Hematopoietic multipotent progenitor cell treated with erythropoietin and hydrocortisone succinate and interleukin-3 and kit ligand, for 4 days (in vitro differentiated cells): ENCODE measurements at places on chromosomes 2 and 18.

- no peak for DNase-seq
Observed at GRCh38 chr2:218607436-218608115, at the start of gene PLCD4. TSS of gene PLCD4 (plus strand) at chr2:218607899. CDS start at chr2:218615740, 7,841 bp downstream.

- no peak for DNase-seq
Observed at GRCh38 chr18:62914871-62915392, 199.6 kb downstream of the PHLPP1 start.

DNA sequence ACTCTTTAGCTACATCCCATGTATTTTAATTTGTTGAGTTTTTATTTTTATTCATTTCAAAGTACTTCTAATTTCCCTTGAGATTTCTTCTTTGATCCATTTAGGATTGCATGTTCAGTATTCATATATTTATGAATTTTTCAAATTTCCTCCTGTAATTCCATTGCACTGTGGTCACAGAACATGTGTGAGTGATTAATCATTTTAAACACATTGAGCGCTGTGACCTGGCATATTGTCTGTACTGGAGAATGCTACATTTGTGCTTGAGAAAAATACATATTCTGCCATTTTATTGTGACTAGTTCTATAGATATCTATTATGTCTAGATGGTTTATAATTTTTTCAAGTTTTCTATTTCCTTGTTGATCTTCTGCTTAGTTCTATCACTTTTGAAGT lies 353.7 kb downstream of the RAD51AP2 start:
- no peak for DNase-seq

GRCh38 chr18:13496691-13497281 lies 229.6 kb downstream of the FAM210A start:
- DNase-seq, result no peak

DNA sequence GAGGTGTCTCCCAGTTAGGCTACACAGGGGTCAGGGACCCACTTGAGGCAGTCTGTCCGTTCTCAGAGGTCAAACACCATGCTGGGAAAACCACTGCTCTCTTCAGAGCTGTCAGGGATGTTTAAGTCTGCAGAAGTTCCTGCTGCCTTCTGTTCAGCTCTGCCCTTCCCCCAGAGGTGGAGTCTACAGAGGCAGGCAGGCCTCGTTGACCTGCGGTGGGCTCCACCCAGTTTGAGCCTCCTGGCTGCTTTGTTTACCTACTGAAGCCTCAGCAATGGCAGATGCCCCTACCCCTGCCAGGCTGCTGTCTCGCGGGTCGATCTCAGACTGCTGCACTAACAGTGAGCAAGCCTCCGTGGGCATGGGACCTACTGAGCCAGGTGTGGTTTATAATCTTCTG lies 346.3 kb downstream of the CELF4 start:
- no peak for DNase-seq

DNA sequence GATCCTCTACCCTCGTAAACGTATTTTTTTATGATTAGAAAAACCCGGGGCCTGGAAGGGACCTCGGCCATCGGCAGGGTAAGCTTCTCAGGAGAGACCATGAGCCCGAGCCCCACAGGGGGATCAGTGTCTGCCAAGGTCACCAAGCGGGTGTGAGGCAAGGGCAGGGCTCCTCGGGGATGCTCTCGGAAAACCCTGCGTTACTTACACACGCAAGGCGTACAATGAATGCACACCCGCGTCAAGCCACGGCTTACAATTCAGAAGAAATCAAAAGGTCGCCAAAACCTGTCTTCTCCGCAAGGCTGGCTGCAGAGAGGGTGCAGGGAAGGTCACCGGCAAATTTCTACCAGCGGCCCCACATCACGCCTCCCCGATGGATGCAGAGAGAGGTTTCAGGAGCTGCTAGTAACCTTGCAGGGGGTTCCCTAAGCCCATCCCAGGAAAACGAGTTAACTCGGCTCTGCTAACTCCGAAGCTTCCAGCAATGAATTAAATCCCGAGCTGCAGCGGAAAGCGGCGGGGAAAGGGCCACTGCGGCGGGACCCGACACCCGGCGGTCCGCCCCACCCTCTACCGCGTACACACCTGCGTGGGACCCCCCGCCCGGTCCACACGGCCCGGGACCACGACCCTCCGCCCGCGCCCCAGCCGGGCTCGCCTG lies 638 bp downstream of the ST3GAL5 start:
- DNase-seq, result peak; percentile 39

DNA sequence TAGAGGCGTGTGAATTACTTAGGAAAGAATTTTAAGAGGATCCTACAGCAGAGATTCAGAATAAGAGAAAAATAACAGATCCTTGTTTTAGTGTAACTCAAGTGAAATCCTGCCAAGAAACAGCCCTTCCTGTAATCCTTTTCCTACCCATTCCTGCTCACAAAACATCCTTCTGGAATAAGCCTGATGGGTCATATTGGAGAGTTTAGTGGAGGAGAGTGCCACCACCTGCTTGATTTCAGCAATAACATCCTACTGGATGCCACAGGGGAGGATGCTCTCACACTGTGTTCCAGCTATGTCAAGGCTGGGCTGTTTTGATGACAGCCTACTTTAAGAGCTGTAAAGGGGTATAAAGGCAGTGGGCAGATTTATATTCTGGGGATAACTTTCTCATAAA lies 54.8 kb upstream of the CCDC178 start:
- peak; percentile 4 for DNase-seq

DNA sequence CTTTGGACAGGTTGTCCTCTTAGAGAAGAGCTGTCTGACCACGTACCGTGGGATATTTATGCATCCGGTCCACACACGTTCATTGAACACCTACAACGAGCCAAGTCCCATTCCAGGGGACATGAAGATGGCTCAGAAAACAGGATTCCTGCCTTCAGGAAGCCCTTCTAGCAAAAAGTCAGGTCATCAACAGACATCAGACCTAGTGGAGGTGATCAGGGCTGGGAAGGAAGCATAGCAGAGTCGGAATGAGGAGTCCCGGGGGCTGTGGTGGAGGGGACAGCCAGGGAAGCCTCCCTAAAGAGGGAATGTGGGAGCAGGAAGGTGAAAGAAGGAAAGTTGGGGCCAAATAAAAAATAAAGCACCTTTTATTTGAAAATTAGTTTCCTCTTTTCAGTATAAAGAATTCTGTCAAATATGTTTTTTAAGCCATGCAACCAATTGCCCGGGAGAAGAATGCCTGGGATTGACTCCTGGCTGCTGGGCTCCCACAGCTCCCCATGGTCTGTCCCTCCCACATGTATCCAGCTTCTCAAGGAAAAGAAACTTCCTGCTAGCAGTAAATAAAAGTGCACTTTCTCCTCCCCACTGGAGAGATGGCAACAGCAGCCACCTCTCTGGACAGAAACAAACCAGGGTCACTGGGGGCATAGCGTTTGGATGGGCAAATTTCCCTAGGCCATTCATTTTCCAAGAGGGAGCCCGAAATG lies 144.8 kb downstream of the SMAD7 start:
- DNase-seq, result no peak

DNA sequence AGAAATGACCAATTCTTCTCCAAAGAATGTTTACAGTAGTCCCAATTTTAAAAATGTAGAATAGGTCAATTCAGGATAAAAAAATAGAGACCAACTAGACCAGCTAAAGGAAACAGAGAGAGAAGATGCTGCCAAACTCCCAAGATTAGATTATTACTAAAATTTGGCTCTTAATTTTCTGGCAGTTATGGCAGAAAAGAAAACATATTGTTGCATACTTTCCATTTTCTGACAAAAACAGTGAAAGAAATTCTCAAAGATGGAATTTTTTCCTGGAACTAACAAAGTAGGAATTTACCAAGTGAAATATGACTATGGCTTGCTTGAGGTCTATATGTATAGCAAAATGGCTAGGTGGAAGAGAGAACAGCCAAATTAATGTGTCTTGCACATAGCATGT lies 138.3 kb upstream of the STK17B start:
- no peak for DNase-seq

DNA sequence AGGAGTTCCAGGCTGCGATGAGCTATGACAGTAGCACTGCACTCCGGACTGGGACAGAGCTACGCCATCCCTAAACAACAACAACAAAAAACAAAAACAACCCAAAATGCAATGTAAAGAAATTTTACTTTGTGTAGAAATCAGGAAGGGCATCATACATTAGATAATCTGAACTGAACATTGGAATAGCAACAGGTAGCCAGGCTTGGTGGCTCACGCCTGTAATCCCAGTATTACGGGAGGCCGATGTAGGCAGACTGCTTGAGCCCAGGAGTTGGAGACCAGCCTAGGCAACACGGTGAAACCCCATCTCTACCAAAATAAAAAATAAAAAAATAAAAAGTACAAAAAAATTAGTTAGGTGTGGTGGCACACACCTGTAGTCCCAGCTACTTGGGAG lies 2.1 kb upstream of the PNO1 start:
- DNase-seq, result no peak

GRCh38 chr18:52670896-52671295 lies 330.9 kb downstream of the DCC start:
- peak; percentile 13 for DNase-seq

- no peak for DNase-seq
Observed at GRCh38 chr2:106956879-106957278, 70.9 kb upstream of the ST6GAL2 start.

DNA sequence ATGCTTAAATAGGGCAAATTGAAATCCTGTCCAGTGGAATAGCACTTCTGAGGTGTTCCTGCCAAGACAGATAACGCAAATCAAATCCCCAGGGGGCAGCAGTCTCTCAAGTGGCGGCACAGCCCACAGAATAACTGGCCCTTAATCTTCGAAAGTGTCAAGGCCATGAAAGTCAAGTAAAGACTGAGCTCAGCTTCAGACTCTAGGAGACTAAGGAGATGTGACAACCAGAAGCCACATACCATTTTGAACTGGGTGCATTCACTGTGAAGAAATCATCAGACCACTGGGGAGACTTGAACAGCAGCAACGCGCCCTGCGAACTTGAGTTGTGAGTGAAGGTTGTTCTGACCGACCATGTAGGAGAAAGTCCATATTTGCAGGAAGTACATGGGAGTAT lies 66.0 kb upstream of the ASAP2 start:
- DNase-seq, result peak; percentile 20

DNA sequence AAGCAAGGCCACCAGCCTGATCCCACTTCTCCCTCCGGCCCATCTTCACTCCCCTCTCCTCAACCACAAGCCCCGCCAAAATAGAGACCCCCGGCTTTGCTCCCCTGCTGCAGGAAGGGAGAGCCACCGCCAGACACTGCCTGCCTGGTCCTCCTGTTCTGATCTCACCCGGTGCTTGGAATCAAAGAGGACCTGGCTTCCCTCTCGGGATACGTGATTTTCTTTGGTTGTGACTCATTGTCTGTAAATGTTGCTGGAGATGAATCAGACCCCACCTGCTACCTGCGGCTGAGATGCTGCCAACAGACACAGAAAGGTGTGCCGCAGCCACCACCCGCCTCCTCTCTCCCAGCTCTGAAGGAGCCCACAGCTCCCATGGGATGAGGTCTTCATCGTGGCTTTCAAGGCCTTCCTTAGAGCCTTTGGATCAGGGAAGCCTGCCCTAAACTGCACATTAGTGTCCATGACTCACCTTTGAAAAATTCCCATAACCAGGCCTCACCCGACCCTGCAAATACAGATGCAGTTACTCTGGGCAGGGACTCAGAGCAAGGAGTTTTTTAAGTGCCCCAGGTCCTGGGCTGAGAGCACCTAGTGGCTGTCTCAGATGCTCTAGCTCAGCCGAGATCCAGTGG lies 79.4 kb upstream of the ZNF532 start:
- no peak for DNase-seq

GRCh38 chr18:56377231-56377630 lies 261.2 kb downstream of the TXNL1 start:
- DNase-seq, result no peak

GRCh38 chr2:24265212-24265611 lies 90.4 kb downstream of the FAM228A start:
- DNase-seq, result no peak

DNA sequence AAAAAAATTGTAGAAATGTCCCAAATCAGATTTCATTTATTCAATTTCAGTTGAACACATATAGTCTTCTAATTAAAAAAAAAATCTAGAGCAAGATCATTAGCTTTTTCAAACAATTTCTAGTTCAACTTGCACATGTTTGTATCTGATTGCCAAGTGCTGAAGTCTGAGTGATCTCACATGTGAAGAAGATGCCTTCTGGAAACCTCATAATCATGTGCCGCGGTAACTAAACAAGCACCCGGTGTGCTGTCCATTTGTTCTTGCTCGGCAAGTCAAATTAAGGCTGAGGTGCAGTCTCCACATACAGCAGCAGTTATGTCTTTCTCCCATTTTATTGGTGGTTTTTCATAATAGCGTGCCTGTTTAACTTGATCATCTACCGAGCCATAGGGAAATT lies 18.7 kb downstream of the CABLES1 start:
- no peak for DNase-seq

DNA sequence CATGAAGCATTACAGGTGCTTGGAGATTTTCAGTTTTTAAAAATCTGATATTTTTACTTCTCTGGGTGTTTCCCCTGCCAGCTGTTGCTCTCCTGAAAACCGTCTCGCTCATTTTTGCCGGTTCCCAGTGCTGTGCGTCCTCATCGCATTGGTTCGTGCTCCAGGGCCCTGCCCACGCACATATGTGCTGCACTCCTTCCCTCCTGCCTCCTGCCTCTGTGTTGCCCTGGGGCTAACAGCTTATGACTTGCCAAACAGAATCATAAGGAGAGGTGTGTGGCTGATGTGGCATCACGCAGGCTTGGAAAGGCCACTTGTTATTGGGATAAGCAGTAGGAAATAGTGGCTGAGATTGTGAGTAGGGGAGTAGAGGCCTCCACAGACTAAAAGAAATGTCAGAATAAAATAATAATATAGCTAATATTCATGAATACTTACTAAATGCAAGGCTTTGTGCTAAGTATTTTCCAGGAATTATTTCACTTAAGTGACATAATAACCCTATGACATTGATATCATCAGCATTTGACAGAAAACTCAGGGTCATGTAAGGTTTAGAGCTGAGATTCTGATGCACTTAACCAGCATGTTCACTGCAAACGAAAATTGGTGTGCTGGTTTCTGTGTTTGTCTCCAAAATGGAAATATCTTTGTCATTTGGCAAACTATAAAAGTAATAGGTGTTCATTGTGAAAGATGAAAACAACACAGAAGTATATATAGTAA lies 53.5 kb downstream of the SLC4A1AP start:
- no peak for DNase-seq

DNA sequence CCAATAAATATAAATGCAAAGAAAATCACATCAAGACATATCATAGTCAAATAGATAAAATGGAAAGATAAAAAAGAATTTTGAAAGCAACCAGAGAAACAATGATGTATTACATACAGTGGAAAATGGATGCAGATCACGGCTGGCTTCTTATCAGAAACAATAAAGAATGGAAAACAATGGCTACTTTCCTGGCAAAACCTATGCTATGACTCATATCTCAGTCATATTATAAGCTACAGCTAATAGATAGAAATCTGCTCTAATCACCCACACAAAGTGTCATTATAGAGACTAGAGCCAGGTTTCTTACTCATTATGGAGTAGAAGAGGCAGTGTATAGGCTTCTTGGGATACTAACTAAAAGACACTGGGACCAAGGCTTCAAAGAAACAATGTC lies 93.5 kb upstream of the TACR1 start:
- no peak for DNase-seq

- DNase-seq, result no peak
Observed at GRCh38 chr2:238493880-238494572, 67.3 kb downstream of the ASB1 start.

GRCh38 chr2:187939180-187939579 lies 352.5 kb upstream of the GULP1 start:
- DNase-seq, result no peak
